A549 treated with AZD2906 at 1 μM for 4 hours (cell line): ENCODE measurements at places on chromosomes 12 and 14. TPM values are rescaled to one million over a fixed set of nuclear protein-coding genes. Genes with fewer than 3 reads are reported as not detected.

RNASE3 gene
- total RNA-seq, result not detected in 5 replicates

GALNT4 gene
- total RNA-seq, result 12.9 to 19.5 TPM (median 16.0 TPM) in 5 replicates

USP44 gene
- total RNA-seq, result 0.08 to 0.17 TPM (median 0.13 TPM) in 5 replicates

CAPS2 gene
- 0.99 to 2.3 TPM (median 1.5 TPM) in 5 replicates for total RNA-seq

SLC7A8 gene
- total RNA-seq, result 1.8 to 2.8 TPM (median 1.9 TPM) in 5 replicates

TAS2R50 gene
- not detected in 5 replicates for total RNA-seq

TEAD4 gene
- 40.6 to 50.6 TPM (median 48.4 TPM) in 5 replicates for total RNA-seq

COCH gene
- total RNA-seq, result 21.2 to 28.4 TPM (median 24.2 TPM) in 5 replicates
